Adrenal gland (tissue), 19 donors: ENCODE measurements at places on chromosomes 5 and 9. TPM values are rescaled to one million over a fixed set of nuclear protein-coding genes. Genes with fewer than 3 reads are reported as not detected.

- DNase-seq, result peak; percentile 83
- H3K27ac ChIP-seq, result no peak overlapping the region
- no peak overlapping the region for H3K4me3 ChIP-seq
- H3K4me1 ChIP-seq, result no peaks in the 10 kb centered on the region
- H3K36me3 ChIP-seq, result peaks cover 27% of the 10 kb centered on the region
- no peaks in the 10 kb centered on the region for H3K27me3 ChIP-seq
These were observed 32.9 kb upstream of the TGFBR1 start for GRCh38 chr9:99072040-99072394.

DNA sequence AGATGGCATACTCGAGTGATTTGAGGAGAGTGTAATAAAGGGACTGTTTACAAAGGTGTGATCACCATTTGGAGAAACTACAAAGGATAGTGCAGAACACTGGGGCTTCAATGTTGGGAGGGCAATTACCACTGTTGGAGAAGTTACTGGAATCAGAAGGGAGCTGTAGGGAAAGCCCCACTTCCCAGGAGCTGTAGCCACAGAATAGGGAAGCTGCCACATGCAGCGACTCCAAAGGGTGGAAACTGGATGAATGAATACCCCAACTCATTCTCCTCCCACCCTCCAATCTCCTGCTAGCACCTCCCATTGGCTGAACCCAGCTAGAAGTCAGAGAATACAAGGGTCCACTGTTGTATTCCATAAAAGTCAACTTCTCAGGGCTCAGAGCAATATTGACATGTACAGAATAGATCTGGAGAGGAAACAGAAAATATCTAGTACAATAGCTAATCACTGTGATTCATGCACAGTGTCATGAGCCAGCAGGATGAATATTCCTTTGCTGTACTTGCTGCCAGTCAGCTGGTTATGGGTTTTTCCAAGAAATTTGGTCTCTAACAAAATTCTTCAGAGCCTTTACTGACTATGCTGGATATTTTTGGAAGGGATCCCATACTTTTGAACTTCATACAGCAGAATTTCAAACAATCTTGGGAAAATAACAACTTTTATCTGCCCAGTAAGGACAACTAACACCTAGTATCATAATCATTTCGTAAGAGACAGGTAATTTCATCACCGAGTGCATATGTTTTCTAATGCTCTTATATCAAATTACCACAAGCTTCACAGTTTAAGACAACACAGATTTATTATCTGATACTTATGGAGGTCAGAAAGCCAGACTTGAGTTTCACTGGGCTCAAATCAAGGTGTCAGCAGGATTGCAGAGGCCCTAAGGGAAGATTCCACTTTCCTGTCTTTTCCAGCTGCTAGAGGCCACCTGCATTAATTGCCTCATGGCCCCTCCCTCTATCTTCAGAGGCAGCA lies 39.6 kb downstream of the PDCD1LG2 start:
- no peaks in the 10 kb centered on the region for H3K36me3 ChIP-seq
- no peaks in the 10 kb centered on the region for H3K4me1 ChIP-seq
- no peaks in the 10 kb centered on the region for H3K27me3 ChIP-seq
- DNase-seq, result no peak

DNA sequence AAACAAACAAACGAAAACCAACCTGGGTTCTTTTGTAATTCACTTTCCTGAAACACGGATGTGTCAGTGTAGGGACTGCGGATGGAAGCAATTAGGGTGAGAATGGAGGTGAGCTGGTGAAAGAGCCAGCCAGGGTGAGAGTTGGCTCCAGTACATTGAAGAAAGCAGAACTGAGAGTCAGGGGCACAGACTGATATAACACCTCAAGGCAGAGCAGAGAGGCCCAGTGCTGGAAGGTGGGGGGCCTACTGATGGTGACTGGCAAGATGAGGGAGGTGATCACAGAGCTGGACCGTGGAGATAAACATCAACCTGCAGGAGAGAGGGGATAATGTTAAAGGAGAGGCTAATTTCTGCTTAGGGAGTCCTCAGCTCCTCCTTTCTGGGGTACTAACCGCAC lies 221.1 kb downstream of the MAN2A1 start:
- H3K27ac ChIP-seq, result no peak overlapping the region
- no peaks in the 10 kb centered on the region for H3K27me3 ChIP-seq
- H3K4me1 ChIP-seq, result no peaks in the 10 kb centered on the region
- no peak for DNase-seq

GRCh38 chr5:167557359-167557758 lies 734.1 kb upstream of the WWC1 start:
- no peaks in the 10 kb centered on the region for H3K4me1 ChIP-seq
- no peak for DNase-seq
- H3K36me3 ChIP-seq, result no peaks in the 10 kb centered on the region
- no peak overlapping the region for H3K27ac ChIP-seq

DNA sequence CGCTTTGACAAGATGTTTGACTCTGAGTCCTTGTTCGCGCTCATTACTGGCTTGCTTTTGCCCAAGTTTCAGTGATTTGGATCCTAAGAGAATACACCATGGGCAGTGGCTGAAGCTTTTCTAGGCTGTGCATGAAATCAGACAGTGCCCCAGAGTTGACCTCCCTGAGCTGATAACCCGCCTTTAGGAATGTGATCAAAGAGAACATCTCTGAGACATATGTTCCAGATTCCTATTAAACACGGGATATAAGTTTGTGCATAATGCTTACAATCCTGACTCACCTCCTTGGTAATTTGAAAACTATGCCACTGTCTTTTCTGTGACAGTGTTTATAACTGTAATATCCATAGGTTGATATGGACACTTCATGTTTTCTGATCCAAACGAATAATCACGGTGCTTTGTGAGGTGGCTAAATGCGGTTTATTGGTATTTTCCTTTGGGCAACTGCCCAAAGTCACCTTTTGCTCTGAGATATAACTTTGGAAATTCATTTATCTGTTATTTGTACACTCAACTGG lies 732.9 kb downstream of the MTRR start:
- no peaks in the 10 kb centered on the region for H3K36me3 ChIP-seq
- DNase-seq, result no peak
- no peak overlapping the region for H3K27ac ChIP-seq
- H3K4me3 ChIP-seq, result no peak overlapping the region
- no peaks in the 10 kb centered on the region for H3K4me1 ChIP-seq

DNA sequence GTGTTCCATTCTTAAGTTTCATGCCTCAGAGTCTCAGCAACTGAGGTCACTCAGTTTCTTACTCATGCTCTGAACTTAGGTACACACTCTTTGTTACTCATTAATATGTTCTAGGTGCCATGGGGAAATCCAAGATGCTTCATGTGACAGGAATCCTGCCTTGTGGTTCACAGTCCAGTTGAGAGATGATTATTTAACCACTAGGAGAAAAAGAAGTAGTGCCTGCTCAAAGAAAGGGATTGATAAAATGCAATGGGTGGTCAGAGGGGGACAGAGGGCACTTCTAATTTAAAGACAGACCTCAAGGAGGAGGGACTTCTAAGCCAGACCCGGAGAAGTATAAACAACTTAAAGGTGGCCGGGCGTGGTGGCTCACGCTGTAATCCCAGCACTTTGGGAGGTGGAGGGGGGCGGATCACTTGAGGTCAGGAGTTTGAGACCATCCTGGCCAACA lies 69.0 kb downstream of the UGCG start:
- no peak overlapping the region for H3K27ac ChIP-seq
- H3K36me3 ChIP-seq, result no peaks in the 10 kb centered on the region
- DNase-seq, result no peak
- no peak overlapping the region for H3K4me3 ChIP-seq

DNA sequence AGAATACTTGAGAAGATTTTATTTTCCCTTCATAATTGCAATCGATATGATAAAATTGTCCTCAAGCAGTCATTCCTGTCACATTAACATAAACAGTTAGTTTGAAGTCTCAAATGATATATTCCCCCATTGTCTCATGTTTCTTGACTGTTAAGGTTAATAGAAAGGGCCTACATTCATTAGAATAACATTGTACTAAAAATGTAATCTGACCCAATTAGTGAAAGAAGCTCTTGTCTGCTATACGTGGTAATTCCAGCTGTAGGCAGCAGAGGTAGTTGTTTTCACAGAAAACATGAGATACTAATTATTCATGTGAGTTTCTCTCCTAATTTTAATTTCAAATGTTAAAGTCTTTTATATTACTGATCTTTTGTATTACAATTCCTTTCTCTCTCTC lies 25.9 kb upstream of the AP3B1 start:
- H3K27me3 ChIP-seq, result no peaks in the 10 kb centered on the region
- H3K4me3 ChIP-seq, result no peak overlapping the region
- no peak overlapping the region for H3K27ac ChIP-seq
- no peaks in the 10 kb centered on the region for H3K4me1 ChIP-seq
- no peaks in the 10 kb centered on the region for H3K36me3 ChIP-seq

The PCDHB8 gene
- 0.52 TPM for total RNA-seq

- no peaks in the 10 kb centered on the region for H3K27me3 ChIP-seq
- no peaks in the 10 kb centered on the region for H3K4me1 ChIP-seq
- no peak overlapping the region for H3K27ac ChIP-seq
- no peak overlapping the region for H3K4me3 ChIP-seq
- DNase-seq, result no peak
These were observed 56.9 kb downstream of the AP3S1 start for GRCh38 chr5:115898656-115899055.

- no peaks in the 10 kb centered on the region for H3K27me3 ChIP-seq
- H3K36me3 ChIP-seq, result no peaks in the 10 kb centered on the region
- no peak for DNase-seq
- H3K27ac ChIP-seq, result no peak overlapping the region
- no peak overlapping the region for H3K4me3 ChIP-seq
- no peaks in the 10 kb centered on the region for H3K4me1 ChIP-seq
These were observed 351.8 kb downstream of the RAB3C start for GRCh38 chr5:58934629-58935097.

DNA sequence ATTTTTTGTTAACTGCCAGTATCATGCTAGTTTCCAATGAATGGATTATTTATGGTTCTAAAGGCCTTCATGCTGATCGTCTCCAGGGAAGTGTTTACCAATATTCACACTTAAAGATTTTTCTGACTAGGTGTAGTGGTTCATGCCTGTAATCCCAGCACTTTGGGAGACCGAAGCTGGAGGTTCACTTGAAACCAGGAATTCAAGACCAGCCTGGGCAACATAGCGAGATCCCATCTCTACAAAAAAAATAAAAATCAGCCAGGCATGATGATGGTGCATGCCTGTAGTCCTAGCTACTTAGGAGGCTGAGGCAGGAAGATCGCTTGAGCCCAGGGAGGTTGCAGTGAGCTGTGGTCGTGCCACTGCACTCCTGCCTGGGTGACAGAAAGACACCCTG lies 43.5 kb downstream of the FAM13B start:
- H3K4me1 ChIP-seq, result peaks cover 6% of the 10 kb centered on the region
- no peak overlapping the region for H3K27ac ChIP-seq
- H3K27me3 ChIP-seq, result no peaks in the 10 kb centered on the region
- H3K36me3 ChIP-seq, result no peaks in the 10 kb centered on the region
- no peak overlapping the region for H3K4me3 ChIP-seq

DNA sequence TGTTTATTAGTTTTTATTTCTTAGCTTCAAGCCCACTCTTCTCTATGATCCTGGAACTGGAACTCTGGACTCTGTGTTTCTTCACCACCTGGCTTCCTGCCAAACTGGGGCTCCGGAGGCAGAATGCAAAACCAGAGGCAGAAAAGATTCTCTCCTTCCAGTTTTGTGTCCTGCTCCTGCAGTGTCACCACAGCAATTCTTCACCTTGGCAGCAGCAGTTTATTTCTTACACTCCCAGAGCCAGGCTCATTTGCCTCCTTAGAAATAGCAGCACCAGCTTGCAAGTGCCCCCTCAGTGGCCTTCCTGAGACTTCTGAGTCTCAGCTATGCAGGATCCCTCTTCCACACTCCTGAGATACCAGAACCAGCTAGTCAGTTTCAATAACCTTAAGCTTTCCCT lies 26.7 kb upstream of the CAMK4 start:
- peak; percentile 15 for DNase-seq
- no peaks in the 10 kb centered on the region for H3K4me1 ChIP-seq
- no peak overlapping the region for H3K4me3 ChIP-seq
- H3K27ac ChIP-seq, result no peak overlapping the region
- H3K27me3 ChIP-seq, result no peaks in the 10 kb centered on the region

GRCh38 chr9:129406278-129407225 lies 214.3 kb downstream of the C9orf50 start:
- H3K4me3 ChIP-seq, result no peak overlapping the region
- no peak overlapping the region for H3K27ac ChIP-seq
- H3K36me3 ChIP-seq, result no peaks in the 10 kb centered on the region
- H3K4me1 ChIP-seq, result peaks cover 11% of the 10 kb centered on the region

DNA sequence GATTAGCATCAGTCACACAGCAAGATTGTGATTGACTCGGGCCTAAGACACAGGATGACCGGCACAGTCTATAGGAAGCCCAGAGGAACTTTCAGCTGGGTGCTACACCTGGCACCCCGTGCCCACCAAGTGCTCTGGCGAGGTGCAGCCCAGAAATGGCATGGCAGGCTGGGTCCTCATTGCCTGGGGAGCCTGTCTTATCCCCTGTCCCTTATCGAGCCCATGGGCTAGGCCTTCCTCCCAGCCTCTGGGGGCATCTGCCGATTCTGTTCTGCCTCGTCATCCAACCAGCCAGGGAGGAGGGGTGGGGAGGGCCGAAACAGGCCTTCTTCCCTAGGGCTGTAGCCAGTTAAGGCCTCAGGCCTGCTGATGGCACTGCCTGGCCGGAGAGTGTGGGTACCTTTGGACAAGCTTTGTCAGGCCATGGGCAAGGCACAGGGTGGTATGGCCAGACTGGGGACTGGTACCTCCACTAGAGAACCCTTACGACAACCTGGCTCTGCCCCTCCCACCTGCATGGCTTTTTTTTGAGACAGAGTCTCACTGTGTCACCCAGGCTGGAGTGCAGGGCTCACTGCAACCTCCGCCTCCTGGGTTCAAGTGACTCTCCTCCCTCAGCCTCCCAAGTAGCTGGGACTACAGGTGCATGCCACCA lies 1.6 kb downstream of the GRK6 start:
- H3K27ac ChIP-seq, result no peak overlapping the region
- DNase-seq, result peak; percentile 18
- peaks cover 32% of the 10 kb centered on the region for H3K4me1 ChIP-seq
- no peak overlapping the region for H3K4me3 ChIP-seq
- peaks cover 11% of the 10 kb centered on the region for H3K36me3 ChIP-seq
- no peaks in the 10 kb centered on the region for H3K27me3 ChIP-seq

- H3K27ac ChIP-seq, result no peak overlapping the region
- no peaks in the 10 kb centered on the region for H3K36me3 ChIP-seq
- H3K4me1 ChIP-seq, result no peaks in the 10 kb centered on the region
- no peaks in the 10 kb centered on the region for H3K27me3 ChIP-seq
- no peak for DNase-seq
- H3K4me3 ChIP-seq, result no peak overlapping the region
These were observed 180.9 kb downstream of the NR3C1 start for GRCh38 chr5:143222287-143223231.

- no peak overlapping the region for H3K27ac ChIP-seq
- DNase-seq, result no peak
- peaks cover 9% of the 10 kb centered on the region for H3K4me1 ChIP-seq
- no peak overlapping the region for H3K4me3 ChIP-seq
These were observed 159.0 kb downstream of the NR2F1-AS1 start for GRCh38 chr5:93421987-93422401.

DNA sequence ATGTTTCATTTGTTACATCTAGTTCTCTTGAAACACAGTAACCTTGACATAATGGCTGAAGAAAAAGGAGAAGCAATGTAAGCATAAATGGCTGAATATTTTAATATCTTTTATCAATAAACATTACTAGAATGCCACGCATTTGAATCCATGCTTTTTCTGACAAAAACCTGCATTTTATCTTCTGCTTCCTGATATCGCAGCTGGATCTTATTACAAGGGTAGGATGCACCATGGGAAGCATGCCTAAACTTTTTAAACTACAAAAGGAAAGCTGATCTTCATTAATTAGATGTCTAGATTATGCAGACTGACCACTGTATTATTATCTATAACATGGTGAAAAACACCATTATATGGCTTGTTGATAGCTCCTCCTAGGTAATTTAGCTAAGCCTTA lies 156.6 kb downstream of the SLF1 start:
- no peak for DNase-seq
- peaks cover 8% of the 10 kb centered on the region for H3K27me3 ChIP-seq
- no peak overlapping the region for H3K27ac ChIP-seq
- no peak overlapping the region for H3K4me3 ChIP-seq

The PCDHA2 gene
- not detected for total RNA-seq
